ENCODE measurements at places on chromosomes 1 and 21. TPM values are rescaled to one million over a fixed set of nuclear protein-coding genes. Genes with fewer than 3 reads are reported as not detected.

DNA sequence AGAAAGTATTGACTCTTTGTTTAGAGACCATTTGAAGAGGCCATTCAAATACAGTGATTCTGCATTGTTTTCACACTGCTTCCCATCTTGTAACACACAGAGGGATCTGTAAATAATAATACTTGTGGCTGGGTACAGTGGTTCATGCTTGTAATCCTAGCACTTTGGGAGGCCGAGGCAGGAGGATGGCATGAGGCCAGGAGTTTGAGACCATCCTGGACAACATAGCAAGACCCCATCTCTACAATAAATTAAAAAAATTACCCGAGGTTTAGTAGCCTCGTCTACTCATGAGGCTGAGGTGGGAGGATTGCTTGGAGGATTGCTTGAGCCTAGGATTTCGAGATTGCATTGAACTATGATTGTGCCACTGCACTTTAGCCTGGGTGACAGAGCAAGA, 5.7 kb downstream of the ZMYM4 start:
- no peak for DNase-seq

GRCh38 chr1:2812939-2813653, 11.6 kb upstream of the TTC34 start:
- no peak for DNase-seq

DNA sequence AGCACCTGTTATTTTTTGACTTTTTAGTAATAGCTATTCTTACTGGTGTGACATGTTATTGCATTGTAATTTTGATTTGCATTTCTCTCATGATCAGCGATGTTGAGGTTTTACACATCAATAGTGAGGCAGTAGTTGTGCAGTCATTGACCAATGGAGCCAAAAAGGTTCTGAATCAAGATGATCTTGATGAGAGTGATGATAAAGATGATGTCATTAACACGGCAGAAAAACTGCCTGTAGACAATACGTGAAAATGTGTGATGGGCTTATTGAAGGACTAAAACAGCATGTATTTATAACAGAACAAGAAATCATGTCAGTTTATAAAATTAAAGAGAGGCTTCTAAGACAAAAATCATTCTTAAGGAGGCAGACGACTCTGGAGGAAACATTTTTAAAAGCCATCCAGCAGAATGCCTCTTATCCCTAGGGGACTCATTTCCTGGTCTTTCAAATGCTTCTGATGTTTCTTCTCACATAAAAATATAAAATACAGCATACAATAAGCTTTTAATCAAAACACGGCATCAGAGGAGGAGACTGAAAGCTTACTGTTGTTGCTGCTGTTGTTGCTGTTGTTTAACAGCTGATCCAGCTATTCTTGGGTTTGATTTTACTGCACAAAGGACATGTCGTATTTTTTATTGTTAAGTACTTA, 400.3 kb downstream of the LTN1 start:
- DNase-seq: no peak

- DNase-seq: no peak
These were observed 30.3 kb upstream of the TACSTD2 start for GRCh38 chr1:58607391-58607790.

GRCh38 chr1:96927125-96927524, 205.5 kb downstream of the PTBP2 start:
- no peak for DNase-seq

DNA sequence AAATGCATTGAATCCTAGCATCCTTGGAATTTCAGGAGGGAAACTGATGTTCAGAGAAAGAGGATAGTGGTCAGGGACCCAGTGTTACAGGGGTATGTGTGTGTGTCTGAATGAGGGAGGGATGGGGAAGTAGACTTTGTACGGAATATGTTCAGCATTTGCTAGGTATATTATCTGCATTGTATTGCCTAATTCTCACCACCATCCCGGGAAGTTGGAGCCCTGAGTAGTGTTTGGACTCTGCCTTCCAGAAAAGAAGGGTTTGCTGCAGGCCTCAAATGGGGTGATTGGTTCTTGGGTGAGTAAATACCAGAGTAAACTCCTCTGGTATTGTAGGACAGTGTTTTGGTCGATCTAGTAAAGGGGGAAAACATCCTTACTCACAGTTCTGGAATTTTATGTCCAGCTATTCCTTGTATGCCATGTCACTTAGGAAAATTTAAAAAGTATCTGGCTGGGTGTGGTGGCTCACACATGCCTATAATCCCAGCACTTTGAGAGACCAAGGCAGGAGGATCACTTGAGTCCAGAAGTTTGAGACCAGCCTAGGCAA, 7.1 kb upstream of the ZNF496 start:
- peak; percentile 49 for DNase-seq

DNA sequence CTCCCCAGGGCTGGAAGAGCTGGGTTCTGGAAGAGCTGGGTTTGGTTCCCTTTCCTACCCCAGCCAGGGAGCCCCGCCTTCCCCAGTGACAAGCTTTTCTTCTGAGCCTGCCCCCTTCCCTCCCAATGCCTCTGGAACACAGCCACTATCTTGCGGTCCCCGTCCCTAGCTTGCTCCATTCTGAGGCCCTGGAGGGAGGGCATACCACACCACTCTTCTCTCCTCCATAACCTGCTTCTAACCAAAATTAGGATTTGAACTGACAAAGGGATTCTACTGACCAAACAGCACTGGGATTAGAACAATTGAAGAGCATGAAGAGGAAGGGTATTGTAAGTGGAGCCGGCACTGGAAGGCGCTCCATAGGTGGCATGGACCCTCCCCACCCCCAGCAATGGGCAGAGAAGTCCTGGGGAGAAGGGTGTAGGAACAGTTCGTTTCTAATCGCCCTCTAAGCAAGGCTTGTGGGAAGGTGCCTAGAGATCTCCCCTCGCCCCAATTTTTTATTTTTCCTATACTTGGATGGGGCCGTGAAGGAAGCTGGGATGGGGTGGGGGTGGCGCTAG, 690 bp downstream of the C1orf216 start:
- no peak for DNase-seq

GRCh38 chr1:209736490-209737117, 19.2 kb upstream of the TRAF3IP3 start:
- DNase-seq: no peak

GRCh38 chr1:61094677-61095469, 12.5 kb downstream of the NFIA start:
- DNase-seq: no peak

DNA sequence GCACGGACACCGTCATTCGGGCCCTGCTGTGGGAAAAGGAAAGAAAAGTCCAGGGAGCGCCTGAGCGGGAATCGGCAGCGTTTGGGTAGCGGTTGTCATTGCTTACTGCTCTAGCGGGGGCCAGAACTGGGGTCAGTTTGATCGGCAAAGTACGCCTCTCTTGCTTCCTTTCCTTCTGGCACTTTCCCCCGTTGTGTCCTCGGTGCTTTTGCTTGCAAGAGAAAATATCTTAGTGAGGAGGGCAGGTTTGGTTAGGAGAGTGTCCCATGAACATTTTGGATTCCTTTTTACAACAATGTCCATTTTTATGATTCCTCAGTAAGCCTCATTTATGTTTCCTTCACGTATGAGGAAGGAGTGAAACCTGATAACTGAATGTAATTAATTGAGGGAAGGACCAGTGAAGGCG, 670 bp downstream of the ST3GAL3 start:
- no peak for DNase-seq

DNA sequence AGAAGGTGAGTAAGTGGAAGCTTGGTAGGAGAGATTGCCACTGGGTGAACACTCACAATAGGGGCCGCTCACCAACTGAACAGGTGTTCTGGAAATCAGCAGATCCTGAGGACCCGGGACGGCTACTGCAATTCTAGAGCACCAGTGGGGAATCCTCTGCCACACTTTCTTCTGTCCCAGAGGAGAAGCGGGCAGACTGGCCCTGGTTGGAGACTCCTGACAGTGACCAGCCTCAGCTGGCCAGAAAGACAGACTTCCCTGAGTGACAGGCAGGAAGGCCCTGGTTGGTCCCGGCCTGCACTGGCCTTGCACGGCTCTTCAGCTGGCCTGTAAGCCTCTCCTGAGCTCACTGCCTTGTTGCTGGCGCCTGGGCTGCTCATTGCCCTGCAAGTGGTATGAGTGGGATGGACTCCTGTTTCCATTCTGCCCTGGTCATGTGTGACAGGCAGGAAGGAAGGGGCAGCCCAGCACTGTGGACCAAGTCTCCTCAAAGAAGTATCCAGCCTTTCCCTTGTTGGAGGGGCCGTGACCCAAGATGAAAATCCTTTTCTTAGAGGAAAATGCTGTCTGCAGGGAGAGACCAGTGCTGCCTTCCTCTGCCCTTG, 34.5 kb downstream of the MAN1C1 start:
- no peak for DNase-seq

DNA sequence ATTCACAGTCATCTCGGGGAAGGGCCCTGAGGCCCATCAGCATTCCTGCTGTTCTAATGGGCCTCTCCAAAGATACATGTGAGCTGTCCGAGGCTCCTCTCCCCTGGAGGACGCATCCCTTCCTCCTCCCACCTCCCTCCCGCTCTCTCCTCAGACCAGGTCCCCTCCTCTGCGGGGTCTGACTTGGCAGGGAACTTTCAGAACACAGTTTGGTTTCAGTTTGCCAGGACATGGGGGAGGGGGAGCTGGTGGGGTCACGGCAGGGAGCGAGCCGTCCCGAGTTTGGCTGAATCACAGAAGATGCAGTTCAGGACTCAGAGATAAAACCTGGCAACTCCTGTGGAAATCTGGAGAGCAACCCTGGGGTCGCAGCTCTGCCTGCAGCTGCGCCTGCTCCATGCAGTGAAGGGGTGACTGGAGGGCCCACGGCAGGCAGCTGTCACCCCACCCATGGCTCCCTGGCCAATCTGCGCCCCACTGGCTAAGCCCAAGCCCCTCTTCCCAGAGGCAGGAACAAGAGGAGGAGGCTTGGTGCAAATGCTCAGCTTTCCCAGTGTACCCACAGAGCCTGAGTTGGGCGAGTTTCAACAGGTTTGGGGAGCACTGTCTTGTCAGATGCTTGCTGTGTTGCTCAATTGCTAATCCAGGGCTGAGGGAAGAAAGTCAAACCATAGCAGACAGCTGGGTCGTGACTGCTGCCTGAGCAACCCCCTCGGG, 5.7 kb downstream of the WNT4 start:
- no peak for DNase-seq

C1orf226 gene
- polyA plus RNA-seq: 1.0 TPM

CDC14A gene
- 1.6 TPM for polyA plus RNA-seq

IL20 gene
- polyA plus RNA-seq: not detected

SPRR3 gene
- not detected for polyA plus RNA-seq

CAMK1G gene
- polyA plus RNA-seq: 0.81 TPM

COL9A2 gene
- polyA plus RNA-seq: 0.07 TPM

LENEP gene
- not detected for polyA plus RNA-seq

CFHR3 gene
- polyA plus RNA-seq: not detected

FGGY gene
- 12.3 TPM for polyA plus RNA-seq

Measured in BJ (cell line).